Tibial artery (tissue), 4 donors: ENCODE measurements at places on chromosomes 5 and 9.

- DNase-seq: no peak
Measured at GRCh38 chr5:95595289-95595931, 24.5 kb upstream of the GPR150 start.

DNA sequence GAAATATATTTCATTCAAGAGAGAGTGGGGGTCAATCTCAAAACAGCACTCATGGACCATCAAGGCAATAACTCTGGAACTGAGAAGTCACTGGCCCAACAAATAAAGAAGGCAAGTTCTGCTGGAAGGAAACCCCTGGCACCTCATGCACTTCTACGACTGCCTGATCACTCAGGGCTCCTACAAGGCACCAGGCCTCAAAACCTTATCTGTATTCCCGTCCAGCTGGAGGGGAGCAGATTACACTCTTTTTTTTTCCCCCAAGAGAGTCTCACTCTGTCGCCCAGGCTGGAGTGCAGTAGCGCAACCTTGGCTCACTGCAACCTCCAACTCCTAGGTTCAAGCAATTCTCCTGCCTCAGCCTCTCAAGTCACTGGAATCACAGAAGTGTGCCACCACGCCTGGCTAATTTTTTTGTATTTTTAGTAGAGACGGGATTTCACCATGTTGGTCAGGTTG, 49.9 kb downstream of the P4HA2 start:
- DNase-seq: no peak

GRCh38 chr9:95206143-95206542, 111.4 kb downstream of the FANCC start:
- DNase-seq: no peak

DNA sequence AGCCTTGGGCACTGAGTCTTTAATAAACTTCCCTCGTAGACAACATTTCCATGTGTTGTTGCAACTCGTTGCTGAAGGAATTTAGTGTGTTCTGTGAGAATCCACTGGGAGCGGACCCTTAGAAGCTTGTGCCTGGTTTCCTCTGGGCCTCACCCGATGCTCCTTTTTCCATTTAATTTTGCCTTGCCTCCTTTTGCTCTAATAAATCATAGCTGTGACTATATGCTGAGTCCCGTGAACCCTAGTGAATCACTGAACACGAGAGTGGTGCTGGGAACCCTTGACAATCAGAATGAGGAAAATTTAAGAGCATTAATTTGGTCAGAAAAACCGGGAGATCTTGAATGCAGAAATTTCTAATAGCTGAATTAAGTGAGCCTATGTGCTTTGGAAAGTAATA, 291.1 kb upstream of the ZNF608 start:
- DNase-seq: no peak

- no peak for DNase-seq
Measured at GRCh38 chr9:37412431-37413151, 9.9 kb upstream of the GRHPR start.

- no peak for DNase-seq
Measured at GRCh38 chr9:444528-444927, 229.9 kb downstream of the DOCK8 start.

DNA sequence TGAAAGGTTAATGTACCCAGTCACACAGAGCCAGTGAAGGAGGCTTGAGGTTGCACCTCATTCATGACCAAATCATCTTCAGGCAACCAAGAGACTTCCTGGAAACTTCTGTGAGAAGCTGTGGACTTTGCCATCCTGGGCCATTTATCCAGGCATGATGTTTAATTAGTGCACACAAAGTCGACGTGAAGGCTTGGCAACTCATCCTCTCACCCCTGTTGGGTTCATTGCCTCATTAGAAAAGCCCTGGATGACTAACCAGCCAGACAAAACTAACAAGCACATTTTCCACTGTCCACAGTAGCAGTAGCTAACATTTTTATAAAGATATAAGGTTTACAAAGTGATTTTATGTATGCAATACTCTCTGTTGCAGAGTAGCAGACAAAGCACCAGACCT, 65.7 kb upstream of the ZNF462 start:
- no peak for DNase-seq

DNA sequence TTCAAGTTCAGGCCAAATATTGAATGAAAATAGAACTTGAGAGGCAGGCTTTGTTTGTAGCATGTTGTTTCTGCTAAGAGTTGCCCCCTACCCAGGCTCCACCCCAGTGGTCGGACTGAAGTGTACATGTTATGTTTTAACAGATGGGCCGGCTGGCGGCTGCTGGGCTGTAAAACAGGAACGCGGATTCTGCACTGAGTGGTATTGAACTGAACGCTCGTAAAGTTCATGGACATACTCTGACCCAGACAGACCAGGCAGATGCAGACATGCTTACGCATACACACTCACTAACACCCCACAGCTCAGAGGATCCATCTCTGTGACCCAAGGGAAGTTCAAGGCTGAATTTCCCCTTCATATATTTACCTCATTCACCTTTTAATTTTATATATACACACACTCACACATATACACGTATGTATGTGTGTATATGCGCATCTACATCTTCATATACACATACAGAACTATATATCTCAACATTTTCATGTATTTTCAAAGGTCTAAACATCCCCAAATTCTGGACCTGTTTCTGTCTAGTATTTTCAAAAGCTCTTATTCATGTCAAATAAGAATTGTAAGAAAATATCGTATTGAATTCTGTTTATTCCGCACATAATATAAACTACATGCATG, 1.4 kb downstream of the MARCHF3 start:
- peak; percentile 30 for DNase-seq

- no peak for DNase-seq
Measured at GRCh38 chr9:98175028-98175569, 17.3 kb downstream of the CORO2A start.

- peak; percentile 47 for DNase-seq
Measured at GRCh38 chr5:134463991-134464760, 52.5 kb upstream of the CDKN2AIPNL start.

DNA sequence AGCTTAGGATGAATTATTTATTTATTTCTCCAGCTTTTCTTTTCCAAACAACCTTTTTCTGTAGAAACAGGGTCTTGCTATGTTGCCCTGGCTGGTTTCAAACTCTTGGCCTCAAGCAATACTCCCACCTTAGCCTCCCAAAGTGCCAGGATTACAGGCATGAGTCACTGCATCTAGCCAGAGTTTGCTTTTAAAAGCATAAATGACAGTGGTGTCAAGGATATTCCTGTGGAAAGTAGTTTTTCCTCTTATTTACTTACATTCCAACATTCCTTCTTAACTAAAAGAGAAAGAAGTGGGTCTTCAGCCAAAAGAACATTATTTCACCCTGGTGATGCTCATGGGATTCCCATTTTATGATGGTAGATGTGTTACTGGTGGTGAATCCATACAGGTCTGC, 62.4 kb downstream of the GRIA1 start:
- DNase-seq: no peak

DNA sequence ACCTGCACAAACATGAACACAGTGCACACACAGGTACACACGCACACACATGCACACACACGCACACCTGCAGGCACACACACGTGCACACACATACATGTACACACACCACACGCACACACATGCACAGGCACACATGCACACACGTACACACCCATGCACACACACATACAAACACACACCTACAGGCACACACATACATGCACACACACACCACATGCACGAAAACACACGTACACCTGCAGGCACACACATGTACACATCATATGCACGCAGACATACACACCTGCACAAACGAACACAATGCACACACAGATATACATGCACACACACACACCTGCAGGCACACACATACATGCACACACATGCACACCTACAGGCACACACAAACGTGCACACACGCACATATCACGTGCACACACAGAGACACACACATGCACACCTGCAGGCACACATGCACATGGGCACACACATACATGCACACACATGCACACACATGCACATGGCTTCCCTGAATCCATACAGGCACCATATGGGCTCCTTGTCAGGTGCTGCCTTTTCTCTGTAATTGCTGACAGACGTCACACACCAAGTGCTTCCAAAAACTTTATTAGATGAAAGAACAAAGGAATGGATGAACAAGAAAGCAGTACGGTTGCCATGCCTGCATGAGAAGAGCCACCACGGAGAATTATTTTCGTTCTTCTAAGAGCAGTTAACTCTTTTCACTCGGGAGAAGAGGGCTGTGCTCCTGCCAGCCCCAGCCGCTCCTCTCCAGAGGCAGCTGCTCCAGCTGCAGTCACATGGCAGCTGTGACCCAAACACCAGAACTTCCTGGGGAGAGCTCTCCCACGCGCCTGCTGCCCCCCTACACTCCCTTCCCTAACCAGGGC, 57.2 kb downstream of the EXD3 start:
- no peak for DNase-seq

- no peak for DNase-seq
Measured at GRCh38 chr5:179974946-179975712, 67.4 kb upstream of the TBC1D9B start.

DNA sequence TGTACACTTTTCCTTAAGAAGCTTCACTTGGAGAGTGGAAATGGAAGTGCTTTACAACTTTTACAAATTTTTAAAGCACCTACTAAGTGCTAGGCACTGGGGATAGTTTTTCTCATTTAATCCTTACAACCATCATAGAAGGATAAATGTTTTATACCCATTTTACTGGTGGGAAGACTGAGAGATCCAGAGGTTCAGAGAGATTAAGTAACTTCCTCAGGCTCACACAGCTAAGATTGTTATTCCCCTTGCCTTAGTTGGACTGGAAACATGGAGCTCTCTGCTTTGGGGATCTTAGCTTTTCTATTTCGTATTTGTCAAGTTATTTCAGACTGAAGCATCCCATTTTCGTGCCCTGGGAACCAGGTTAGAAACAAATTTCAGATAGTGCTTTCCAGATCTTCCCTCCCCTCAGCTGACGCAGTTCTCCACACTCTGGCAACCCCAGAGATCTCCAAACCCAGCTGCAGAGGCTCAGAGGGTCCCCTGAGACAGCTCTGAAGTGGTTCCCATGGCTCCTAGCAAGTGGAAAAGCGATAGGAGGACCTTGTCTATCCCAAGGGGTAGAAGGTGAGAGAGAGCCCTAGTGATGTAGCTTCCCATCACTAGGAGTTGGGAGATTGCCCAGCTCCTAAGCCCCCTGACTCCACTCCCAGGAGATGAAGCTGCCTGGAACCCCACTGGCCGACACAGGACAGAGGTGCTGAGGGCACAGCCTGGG, 16.2 kb upstream of the GABBR2 start:
- DNase-seq: no peak

DNA sequence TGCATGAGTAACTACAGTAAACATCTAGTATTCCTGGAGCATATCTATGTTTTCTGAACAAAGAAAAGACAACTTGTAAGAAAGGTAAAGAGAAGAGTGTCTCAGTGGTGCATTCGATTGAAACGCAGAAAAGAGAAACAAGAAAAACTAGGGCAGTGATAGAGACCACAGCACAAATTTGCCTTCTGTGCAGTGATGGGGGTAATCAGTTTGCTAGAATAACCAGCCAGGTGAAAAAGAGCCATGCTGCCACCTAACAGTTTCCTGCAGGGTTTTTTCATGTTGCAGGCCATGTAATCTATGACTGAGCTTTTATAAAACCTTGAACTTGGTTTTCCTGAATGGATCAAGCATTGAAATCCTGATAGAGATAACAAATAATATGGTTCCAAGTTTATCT, 198.4 kb upstream of the MEF2C start:
- DNase-seq: no peak

DNA sequence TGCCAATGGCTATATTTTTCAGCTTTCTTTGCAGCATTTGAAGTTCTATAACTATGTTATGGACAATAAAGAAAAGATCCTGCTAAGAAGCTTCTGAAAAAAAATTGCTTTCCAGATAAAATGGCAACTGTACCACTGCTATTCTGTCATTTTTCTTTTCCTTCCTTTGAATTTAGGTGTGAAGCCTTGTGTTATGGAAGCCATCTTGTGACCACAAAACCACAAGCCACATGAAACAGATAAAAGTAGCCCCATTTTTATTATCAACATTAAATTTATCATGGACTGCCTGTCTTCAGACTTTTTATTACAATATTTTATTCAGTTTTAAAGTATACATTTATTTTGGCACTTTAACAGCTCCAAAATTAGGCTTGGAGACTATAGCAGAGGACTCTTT, 289.9 kb upstream of the ACTBL2 start:
- no peak for DNase-seq

DNA sequence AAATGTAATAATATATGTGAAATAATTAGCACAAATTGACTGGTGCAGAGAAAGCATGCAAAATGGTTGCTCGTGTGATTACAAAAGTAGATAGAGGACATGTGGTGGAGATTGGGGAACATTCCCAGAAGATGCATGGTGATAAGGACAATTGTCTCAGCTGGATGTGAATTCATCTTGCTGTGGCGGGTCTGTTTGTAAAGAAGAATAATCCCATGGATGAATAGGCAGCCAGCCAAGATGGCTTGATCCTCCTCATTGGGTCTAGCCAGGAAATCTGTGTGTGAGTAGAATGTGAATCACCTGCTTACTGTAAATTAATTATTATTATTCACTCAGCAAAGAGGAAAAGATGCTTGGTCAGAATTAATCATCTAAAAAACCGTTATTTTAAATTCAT, 12.6 kb upstream of the DPYSL3 start:
- DNase-seq: no peak

DNA sequence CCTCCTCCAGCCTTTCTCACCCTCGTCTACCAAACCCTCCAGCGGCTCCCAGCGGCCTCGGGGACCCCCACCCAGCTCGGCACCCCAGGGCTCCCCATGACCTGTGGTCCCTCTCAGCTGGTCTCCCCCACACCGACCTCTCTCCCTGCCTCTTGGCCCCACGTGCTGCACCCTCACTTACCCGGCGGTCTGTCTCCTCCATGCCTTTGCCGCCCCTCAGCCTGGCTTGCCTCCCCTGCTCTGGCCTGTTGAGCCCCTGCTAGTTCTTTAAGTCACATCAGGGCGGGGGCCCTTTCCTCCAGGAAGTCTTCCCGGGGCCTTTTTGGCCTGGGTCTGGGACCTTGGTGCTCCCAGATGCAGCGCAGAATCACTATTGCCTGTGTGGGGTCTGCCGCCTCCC, 81.5 kb downstream of the LMX1B start:
- DNase-seq: no peak

DNA sequence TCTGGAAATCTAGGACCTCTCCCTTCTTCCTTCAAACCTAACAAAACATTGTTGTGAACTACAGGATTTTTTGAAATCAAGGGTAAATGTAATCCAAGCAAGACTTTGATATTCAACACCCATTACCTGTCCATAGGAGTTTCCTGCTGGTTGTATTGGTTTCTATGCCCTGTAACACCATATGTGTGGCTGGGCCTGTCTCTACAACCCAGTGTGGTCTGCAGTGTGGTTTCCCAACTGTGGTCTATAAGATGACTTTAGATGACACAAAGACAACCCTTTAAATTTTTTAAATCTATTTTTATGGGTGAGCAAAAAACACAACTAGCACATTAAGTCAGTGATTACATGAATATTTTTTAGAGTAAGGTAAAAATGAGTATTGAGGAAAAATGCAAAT, 93.1 kb downstream of the SMIM15 start:
- no peak for DNase-seq
